NCI-H510A (cell line): ENCODE measurements at places on chromosomes 3 and 15.

- no peak for DNase-seq
Observed at GRCh38 chr15:80660119-80660518, 35.0 kb upstream of the ABHD17C start.

DNA sequence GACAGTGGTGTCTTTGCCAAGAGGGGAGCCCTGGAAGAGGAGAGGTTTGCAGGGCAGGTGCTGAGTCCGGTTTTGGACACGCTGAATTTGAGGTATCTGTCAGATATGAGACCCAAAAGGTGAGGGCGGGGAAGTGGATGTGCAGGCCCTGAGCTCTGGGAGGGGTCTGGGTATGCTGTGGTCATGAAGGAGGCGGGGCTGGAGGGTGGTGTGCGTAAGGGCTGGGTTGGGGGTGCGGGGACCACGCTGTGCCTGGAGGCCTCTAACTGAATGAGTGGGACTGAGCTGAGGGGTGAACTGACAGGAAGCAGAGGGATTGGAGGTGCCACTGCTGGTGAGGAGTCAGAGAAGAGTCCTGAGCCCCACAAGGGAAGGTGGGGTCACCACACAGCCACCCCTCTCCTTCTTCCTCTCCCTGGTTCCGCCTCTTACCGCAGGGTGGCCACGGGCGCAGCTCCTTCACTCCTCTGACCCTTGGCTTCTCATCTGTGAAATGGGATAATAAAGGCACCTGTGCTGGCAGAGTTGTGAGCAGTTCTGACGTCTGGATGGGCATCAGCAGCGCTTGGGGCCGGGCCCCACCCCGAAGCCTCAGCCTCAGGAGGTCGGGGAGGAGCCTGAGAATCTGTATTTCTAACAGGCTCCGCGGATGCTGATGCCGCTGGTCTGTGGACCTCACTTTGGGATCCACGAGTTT is 28.8 kb downstream of the PSTPIP1 start:
- no peak for DNase-seq

DNA sequence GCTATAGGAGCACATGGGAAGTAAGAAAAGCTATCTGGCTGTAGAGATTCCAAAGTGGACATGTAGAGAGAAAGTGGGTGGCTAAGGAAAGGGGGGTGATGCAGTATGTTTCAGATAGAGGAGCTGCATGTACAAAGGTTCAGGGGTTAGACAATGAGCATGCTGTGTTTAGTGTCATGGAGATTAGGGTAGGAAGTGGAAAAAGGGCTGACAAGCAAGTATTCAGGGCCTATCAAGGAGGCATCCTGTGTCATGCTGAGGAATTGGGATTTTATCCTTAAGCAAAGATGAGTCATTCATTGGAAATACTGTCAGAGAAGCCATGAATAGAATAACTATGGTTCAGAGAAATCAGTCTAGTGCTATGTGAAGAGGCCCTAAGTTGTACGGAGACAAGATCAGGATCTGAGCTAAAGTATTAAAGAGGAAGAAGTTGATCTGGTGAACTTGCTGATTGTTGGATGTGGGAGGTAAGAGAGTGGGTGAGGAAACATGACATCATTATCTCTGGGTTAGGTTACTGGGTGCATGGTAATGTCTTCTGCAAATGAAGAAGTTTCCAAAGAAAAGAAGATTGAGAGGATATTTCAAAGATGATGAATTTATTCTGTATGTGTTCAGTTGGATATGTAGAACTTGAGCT is 176.7 kb upstream of the GOLIM4 start:
- DNase-seq, result no peak

DNA sequence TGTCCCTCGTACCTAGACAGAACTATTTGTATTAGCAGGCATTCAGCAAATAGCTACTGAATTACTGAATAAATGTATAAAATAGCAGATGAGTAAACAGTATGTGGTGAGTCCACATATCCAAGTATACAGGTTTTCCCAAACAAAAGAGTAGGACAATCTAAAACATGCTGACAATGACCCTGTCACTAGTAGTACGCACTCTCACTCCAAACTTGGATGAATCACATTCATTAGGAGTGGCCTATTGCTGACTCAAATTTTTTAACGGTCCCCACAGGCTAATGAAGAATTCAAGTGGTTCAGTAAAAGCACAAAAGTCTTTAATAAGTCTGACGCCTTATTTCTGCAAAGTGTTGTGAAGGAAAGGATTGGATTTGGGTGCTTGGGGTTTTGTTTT is 449.3 kb upstream of the THBS1 start:
- no peak for DNase-seq

GRCh38 chr3:53259427-53260259 is 3.8 kb upstream of the TKT start:
- no peak for DNase-seq

GRCh38 chr15:81338170-81339007 is 14.4 kb upstream of the STARD5 start:
- DNase-seq, result no peak

DNA sequence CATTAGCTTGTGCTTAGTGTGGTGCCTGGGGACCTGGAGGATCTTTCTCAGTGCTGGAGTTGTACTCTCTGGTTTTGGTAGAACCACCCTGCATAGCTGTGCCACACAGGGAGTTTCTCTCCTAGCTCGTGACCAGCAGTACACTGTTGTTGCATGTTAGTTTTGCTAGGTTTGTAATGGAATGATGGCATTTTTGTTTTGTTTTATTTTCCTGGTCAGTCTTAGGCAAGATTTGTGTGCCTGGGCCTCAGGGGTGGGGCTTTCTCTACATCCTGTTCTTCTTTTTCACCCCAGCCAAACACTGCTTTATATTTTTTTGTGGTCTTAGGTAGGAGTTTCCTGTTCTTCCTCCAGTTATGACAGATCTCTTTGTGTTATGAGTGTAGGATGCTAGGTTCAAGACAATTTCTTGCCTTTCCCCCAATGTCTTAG is 534.5 kb upstream of the KCNMB2 start:
- no peak for DNase-seq

- DNase-seq, result no peak
Observed at GRCh38 chr15:27057904-27058645, 87.1 kb downstream of the GABRG3 start.

DNA sequence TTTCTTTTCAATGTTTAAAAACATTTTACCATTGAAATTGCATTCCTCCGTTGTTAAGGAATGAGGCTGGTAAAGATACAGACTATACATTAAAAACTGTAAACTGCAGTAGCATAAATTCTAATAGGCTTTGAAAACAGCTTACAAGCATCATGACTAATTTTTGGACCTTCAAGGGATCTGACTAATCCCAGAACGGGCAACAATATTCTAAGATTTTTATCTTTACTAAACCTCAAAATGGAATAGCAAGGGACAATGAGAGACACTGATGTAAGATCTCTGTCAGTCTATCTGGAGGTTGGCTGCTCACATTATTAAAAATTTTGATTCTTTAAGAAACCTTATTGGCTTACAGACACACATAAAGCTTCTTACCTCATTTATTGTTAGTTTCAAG is 74.7 kb downstream of the BTD start:
- no peak for DNase-seq

DNA sequence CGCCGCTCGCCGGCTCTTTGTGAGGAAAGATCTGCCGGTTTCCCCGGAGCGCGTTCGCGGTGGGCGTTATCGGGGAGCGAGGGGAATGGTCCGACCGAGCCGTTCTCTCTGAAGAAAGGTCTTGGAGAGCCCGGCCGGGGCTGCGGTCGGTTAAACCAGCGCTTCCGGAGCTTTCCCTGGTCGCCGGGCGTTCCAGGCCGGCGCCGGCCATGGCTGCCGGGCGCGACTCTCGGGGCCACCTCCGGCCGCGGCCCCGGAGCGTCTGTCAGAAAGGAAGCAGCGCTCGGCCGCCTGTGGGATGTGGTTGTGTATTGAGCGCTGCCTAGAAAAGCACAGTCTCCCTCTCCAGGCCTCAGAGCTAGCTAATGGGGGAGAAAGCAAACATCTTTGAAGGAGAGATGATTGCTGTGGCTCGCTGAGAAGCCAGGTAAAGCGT is 731 bp downstream of the FYTTD1 start:
- no peak for DNase-seq

- DNase-seq, result no peak
Observed at GRCh38 chr3:177658354-177658753, 461.1 kb upstream of the TBL1XR1 start.
